ENCODE measurements at places on chromosomes 11 and 22.

- no peak for DNase-seq
Measured at GRCh38 chr11:6943131-6943530, 16.9 kb downstream of the ZNF215 start.

DNA sequence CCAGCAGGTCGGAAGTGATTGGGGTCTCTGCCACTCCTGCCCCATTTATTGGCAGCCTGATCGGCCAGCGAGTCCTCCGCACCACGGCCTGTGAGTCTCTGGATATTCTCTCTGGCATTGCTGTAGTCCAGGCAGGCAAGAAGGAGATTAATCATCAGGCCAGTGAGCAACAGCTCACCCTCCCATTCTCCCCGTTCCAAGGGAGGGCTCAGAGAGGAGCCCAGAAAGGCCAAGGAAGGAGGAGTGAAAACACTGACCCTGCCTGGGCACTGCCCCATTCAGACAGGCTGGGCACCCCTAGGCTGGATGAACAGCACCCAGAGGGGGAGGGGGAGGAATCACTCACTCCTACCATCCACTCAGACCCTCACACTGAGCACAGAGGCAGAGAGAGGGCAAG lies 3.1 kb downstream of the SAA2 start:
- DNase-seq: no peak

DNA sequence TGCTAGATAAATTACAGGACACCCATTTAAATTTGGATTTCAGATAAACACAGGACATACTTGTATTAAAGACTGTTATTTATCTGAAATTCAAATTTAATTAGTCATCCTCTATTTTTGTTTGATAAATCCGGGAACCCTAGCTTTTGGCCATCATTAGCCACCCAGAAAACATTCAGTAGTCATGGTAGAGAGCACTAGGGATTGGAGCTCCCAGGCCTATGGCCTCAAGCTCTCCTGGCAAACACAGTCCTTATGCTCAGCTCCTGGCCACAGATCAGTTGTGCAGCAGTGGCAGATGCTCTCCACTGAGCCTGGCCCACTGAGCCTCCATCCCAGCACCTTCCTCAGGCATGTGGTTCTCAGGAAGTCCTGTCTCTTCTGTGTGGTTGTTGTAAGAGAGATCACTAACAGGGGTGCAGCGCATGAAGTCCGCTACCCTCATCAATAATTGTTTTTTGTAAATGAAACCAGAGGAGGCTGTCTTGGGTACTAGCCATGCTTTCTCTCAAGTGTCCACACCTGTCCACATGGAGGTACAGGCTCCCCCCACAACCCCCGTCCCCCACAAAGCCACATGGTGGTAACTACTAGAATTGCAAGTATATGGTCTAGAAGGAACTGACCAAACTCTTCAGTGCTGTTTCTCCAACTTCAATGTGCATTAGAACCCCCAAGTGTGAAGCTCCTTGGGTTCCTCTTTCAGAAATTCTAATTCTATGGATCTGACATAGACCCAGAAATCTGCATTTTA lies 1.1 kb upstream of the IRAG1 start:
- no peak for DNase-seq

GRCh38 chr11:76844511-76844910 lies 16.2 kb upstream of the ACER3 start:
- DNase-seq: no peak

DNA sequence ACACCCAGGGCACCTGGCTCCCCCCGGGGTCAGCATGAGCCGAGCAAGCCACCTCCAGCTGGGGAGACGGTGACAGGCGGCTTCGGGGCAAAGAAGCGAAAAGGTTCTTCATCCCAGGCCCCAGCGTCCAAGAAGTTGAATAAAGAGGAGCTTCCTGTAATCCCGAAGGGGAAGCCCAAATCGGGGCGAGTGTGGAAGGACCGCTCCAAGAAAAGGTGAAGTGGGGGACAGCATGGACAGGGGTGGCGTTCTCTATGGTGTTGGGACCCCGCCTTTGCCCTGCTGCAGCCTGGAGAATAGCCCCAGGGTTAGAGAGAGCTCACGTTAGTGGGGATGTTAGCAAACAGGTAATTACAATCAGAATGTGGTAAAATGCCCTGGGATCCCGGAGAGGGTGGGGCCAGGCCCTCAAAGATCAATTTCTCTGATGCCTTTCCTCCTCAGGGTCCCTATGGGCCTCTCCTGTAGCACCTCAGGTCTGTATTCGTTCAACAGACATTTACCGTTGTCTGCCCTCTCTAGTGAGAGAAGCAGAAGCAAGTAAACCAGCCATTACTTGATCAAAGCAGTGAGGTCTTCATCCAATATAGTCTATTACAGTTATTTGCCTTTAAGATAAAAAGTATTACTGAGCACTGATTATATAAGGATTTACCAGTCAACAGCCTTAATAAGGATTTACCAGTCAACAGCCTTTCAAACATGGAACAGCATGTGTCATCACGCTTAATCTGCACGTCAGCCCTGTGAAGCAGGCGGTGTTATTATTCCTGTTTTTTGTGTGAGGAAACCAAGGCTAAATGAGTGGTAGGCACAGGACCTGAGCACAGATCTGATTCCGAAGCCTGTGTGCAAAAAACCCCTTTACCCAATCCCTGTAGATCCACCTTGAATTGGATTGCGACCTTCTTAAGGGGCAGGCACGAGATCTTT lies 1.0 kb downstream of the CCDC86 start:
- no peak for DNase-seq

DNA sequence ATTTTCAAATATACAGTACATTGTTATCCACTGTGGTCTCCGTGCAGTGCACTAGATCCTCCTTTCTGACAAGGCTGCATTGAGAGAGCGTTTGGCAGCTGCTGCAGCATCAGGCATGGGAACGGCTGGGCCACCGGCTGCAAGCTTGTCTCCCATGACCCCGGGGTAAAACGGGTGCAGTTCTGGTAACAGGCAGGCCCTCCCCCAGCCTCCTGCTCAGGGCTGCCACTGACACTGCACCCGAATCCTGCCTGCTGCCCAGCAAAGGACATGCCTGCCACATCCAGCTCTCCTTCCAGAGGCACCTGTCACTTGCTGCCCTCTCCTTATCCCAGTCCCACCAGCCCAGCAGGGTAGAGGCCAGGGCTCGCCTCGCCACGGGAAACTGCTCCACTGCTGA lies 124.5 kb upstream of the TMEM45B start:
- DNase-seq: no peak

DNA sequence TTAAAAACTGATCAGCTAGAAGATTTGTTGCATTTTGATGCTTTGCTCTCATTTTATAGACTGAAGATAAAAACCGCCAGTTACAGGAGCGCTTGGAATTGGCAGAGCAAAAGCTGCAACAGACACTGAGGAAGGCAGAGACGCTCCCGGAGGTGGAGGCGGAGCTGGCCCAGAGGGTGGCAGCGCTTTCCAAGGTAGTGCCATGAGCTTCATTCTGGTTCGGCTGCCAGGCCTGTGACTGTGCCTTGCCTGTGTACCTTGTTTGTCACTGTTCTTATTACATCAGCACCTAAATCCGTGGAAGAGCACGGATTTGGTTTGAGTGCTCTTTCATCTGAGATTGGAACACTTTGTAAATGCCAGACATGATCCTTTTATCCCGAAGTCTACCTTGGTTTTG lies 61.4 kb downstream of the PPFIA1 start:
- DNase-seq: no peak

DNA sequence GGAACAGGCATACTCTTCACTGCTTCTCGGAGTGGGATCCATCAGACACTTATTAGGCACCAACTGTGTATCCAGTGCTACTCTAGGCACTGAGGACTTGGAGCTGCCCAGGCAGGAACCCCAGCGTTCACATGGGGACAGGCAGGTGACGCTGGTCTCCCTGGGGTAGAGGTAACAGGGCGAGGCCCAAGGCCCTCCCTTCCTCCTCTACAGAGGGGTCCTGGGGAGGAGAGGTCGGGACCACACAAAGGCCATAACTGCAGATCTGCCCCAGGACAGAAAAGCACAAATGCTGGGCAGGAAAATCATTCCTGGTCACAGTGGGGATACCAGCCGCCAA lies 262.2 kb downstream of the BRD1 start:
- no peak for DNase-seq

DNA sequence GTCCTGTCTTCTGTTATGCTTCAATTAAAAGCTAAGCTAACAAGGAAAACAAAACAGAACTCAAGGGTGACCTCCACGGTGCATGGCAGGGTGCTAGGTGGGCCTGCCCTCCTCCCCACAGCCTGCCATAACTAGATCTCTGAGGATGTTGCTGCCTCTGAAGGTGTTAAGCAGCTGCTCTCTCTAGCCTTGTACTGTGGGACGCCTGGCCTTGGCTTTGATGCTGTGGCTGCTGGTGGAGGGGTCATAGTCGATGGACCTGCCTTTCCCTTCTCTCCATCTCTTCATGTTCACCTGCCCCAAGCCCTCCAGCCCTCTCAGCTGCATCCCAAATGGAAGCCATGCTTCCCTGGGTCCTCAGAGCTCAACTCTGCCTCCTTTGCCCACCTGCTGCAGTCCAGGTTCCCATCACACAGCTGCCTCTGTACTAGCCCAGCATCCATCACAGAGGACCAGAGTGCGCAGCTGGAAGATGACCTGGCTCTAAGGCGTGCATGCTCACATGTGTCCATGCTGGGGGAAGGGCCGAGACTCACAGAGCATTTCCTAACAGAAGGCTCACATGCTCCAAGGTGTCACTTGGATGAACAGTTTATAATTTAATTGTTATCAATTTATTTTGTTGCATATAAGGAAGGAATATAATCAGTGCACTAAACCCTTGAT lies 180.3 kb upstream of the E2F8 start:
- DNase-seq: no peak

- no peak for DNase-seq
Measured at GRCh38 chr11:79609511-79609910, 168.7 kb upstream of the TENM4 start.

GRCh38 chr11:77505956-77506355 lies 32.1 kb upstream of the PAK1 start:
- no peak for DNase-seq

DNA sequence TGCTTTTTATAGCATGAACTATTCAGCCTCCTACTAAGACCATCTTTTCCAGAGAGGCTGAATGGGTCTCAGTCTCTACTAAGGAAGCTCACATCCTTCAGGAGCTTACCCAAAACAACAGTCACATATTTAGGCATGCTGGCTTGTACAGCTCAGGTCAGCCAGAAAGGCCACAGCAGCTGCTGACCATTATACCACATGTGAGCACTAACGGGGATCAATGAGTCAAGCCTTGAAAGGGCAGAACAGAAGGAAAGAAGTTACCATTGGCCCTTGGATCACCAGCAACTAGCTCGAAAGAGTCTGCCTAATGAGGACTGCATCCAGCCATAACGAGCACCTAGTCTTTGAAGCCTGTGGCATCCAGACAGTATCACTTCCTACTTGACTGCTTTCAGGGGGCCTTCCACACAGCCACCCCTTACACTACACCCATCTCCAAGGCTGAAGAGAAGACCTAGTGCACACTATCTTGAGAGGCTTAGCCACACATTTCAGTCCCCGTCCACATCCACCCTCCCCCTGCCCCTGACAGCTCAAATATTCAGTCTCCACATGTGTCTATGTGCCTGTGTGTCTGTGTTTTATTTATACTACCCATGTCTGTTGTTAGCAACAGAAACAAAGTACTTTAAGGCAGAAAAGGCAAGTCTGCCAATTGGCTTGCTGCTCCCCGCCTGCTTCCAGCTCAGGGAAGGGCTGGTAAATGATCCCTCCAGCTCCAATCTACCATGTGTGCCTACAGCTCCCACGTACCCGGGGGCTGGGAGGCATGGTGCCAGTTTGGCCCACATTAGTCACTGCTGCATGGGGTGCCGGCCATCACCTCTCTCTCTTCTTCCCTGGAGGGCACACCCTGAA lies 95.5 kb downstream of the RPL27A start:
- no peak for DNase-seq

DNA sequence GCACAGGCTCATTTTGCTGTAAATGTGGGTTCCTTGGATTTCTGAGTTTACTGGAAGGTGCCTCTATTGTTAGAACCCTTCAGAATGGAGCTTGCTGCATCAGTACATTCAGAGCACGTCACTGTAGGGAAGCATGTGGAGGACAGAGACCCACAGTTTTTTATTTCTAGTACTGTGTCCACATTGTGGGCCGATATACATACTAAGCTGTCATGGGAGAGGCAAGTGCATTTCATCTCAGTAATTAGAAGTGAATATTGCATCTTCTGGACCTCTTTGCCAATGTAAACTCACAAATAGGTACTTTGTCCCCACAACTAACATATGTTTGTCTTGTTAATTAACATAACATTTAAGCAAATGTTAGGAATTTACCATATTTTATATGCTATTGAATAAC lies 139.7 kb downstream of the NAV2 start:
- DNase-seq: no peak

- DNase-seq: no peak
Measured at GRCh38 chr11:25824688-25825087, 507.2 kb upstream of the ANO3 start.

DNA sequence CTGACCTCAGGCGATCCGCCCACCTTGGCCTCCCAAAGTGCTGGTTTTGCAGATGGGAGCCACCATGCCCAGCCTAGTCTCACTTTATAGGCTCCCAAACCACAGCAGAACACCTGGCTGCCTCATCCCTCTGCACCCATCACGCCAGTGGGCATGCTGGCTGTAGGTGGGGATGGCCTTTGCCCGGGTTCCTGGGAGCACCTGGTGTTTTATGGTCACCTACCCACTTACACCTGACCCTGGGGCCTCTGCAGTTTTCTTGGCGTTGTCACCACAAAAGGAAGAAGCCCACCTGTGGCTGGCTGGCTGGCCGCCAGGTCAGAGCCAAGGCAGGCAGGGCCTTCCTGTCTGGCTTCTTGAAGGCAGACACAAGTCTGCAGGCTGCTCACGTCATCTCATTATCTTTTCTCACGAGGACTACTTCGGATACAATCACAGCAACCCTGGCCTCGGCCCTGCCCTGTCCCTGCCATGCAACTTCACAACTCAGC lies 8.2 kb downstream of the RRP7A start:
- DNase-seq: no peak

DNA sequence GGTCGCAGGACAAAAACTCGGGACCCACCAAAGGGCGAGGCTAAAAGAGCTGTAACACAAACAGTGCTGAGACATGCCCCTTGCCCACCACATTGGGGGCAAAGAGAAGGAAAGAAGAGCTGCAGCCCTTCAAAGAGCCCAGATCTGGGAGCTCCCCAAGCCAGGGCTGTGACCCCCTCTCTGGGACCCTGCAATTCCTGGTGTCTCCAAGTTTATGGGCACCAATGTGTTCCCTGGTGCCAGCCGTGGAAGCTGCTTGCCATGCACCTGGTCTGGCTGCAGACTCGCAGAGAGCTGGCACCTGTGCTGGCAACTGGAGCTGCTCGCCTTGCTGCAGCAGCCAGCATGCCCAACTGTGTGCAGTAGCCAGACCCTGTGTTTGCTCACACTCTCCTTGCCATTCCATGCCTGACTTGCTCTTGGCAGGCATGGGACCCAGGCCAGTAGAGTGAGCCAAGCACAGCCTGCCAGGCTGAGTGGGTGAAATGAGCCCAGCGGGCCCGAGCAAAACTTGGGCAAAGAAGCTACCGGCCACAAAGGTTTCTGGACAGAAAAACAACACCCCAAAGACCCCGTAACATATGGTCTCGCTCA lies 16.0 kb downstream of the RRP8 start:
- no peak for DNase-seq

GRCh38 chr11:33552756-33553155 lies 147.9 kb downstream of the C11orf91 start:
- DNase-seq: no peak

GRCh38 chr22:31882971-31883370 lies 61.4 kb upstream of the YWHAH start:
- no peak for DNase-seq
